DND-41 (cell line): ENCODE measurements at places on chromosomes 3 and 15.

- no peak for DNase-seq
Observed at GRCh38 chr15:52798529-52799101, 8.5 kb upstream of the ONECUT1 start.

DNA sequence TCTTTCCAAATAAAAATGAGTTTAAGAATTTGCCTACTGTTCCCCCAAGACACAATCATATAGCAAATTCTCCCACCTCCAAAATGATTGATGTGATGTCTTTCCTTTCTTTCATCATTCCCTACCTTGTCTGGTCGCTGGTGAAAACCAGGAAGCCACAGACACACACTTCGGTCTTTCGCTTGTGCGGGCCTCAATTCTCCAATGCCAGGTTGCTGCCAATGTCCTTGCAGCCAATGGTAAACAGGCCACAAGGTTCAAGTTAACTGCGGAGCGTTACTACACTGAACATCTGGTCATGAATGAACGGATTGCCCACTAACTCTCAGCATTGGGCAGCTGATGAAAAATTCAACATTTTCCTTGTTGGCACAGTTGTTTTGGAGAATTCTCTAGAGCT lies 192.2 kb downstream of the FOXP1 start:
- DNase-seq: no peak

- no peak for DNase-seq
Observed at GRCh38 chr3:14587740-14588360, 47.7 kb upstream of the GRIP2 start.

- DNase-seq: no peak
Observed at GRCh38 chr15:32096213-32096612, 65.9 kb downstream of the CHRNA7 start.

- DNase-seq: no peak
Observed at GRCh38 chr3:95883801-95884200, 930.6 kb upstream of the EPHA6 start.

DNA sequence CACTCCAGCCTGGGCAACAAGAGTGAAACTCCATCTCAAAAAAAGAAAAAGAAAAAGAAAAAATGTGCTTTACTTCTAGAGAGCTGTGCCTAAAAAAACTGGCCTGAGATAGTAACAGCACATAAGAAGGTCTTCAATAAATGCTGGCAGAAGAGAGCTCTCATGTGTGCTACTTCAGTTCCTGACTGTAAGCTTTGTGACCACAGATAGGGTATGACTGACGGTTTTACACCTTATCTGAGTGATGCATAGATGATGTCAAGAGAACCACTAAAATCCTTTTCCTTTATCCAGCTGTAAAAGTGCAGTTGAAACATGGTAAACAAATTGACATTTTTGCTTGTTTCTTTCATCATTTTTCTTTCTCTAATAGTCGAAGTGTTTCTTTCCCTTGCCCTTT lies 127.9 kb downstream of the C3orf70 start:
- DNase-seq: no peak

DNA sequence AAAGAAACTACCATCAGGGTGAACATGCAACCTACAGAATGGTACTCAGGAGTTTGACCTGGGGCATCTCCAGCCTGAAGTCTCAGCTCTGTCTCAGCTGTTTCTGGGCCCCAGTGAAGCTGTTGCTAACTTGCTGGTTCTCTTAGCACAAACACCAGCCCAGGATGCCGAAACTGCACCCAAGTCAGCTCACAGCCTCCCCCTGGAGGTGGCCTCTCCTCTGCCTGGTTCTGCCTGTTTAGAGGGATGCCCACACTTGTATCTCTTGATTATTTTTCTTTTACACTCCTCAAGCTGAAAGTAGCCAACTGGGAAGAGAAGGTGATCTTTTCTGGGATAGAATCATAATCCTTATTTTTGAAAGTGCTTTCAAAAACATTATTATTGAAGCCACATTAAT lies 289.0 kb upstream of the RASGRP1 start:
- DNase-seq: peak; percentile 7

DNA sequence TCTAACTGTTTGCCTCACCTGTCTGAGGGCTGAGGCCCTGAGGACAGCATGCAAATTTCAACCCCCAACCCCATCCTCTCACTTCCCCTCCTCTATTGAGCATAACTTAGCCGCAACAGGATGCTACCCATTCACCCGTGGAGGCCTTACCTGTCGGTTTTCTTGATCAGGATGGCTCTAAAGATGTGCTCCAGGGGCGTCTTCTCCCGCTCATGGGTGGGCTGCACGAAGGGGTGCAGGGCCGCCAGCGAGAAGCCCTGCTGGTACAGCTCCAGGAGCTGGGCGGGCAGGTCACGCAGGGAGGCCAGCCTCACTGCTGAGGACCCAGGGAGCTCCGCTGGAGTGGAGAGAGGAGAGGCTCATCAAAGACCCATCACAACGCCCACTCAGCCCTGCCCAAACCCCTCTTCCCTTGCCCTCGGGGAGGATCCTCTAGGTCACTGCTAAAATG lies 79.8 kb downstream of the RFTN1 start:
- no peak for DNase-seq

DNA sequence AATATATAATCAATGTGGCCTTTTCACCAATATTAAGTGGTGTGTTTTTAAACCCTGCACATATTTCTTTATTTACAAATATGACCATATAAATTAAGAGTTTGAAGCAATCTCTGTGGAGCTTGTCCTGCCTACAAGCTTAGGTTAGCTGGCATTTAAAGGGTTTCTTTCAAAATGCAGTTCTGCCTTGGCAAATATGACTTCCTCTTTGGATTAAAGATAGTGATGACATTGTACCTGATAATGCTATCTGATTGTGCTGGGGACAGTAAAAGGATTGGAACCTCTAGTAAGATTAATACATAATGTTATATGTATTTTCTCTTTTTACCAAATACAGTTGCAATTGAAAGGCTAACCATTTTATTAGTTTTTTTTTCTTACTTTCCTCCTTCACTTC lies 249.1 kb downstream of the OTOL1 start:
- DNase-seq: no peak

- DNase-seq: no peak
Observed at GRCh38 chr3:170641510-170642236, 55.8 kb upstream of the SLC7A14 start.

GRCh38 chr3:147797095-147797494 lies 387.9 kb downstream of the ZIC1 start:
- DNase-seq: no peak

GRCh38 chr15:75694241-75695182 lies 18.1 kb downstream of the CSPG4 start:
- DNase-seq: peak; percentile 12

DNA sequence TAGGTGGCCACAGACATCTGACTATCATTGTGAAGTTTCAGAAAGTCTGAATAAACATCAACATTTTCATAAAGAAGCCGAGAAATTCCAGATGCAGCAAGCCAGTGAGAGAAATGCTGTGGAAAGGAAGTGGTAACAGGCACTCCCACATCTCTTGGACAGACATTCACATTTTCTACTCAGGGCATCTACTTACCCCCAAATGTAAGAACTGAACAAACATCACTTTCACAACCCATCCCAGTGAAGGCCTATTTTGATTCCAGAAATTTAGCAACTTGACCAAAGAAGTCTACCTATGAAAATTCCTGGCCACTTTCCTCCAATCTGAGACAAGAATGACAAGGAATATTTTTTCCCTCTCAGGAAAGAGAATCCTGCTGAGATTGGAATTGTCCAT lies 224.8 kb upstream of the DCBLD2 start:
- no peak for DNase-seq

GRCh38 chr15:25875566-25875965 lies 12.4 kb upstream of the ATP10A start:
- DNase-seq: no peak

- DNase-seq: no peak
Observed at GRCh38 chr3:3085782-3086181, 24.4 kb downstream of the IL5RA start.

DNA sequence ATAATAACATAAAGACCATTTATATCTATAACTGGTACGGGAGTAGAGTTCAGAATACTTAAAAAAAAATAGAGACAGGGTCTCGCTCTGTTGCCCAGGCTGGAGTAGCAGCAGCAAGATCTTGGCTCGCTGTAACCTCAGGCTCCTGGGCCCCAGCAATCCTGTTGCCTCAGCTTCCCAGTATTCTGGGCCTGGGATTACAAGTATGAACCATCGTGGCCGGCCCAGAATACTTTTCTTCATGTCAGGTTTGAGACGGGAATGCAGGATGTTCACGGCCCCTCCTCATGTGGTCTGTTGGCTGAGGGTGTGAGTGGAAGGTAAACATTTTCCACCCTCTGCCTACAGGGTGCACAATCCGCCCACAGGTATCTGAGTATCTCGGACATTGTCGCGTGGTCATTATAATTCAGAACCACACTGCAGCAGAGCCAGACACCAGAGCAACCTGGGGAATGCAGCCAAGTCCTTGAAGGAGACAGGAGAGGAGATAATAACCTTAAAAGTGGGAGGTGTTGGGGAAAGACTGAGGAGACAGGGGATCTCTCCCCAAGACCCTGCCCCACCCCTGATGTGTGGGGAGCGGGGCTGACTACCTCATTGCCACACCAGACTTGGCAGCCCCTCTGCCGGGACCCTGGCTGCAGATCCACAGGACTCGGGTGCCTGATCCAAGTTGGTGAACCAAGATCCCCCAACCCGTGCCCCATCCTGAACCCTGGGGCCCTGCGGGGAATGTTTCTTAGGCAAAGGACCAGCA lies 106.8 kb downstream of the ADCY5 start:
- DNase-seq: no peak

GRCh38 chr3:119322021-119322834 lies 28.0 kb downstream of the ARHGAP31 start:
- no peak for DNase-seq

GRCh38 chr3:197427021-197427420 lies 128.6 kb upstream of the DLG1 start:
- no peak for DNase-seq

GRCh38 chr15:31279221-31280045 lies 47.2 kb upstream of the KLF13 start:
- peak; percentile 2 for DNase-seq

GRCh38 chr3:87069021-87069420 lies 78.1 kb upstream of the VGLL3 start:
- DNase-seq: no peak

DNA sequence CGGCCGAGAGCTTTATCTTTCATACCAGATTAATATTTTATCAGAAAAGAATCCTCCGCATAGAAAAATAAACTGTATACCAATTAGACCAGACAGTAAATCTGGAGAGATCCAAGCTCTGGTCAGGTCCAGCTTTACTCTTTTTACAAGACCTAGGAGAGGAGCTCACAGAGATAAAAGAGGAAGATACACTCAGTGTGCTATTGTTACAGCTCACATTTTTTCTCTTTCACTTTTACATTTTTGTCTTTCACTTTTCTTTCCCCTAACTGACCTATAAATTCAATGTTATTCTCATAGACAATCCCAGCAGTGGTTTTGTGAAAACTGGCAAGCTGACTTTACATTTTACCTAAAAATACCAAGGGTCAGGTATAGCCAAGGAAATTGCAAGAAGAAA lies 55.8 kb downstream of the GUCA1C start:
- DNase-seq: no peak

DNA sequence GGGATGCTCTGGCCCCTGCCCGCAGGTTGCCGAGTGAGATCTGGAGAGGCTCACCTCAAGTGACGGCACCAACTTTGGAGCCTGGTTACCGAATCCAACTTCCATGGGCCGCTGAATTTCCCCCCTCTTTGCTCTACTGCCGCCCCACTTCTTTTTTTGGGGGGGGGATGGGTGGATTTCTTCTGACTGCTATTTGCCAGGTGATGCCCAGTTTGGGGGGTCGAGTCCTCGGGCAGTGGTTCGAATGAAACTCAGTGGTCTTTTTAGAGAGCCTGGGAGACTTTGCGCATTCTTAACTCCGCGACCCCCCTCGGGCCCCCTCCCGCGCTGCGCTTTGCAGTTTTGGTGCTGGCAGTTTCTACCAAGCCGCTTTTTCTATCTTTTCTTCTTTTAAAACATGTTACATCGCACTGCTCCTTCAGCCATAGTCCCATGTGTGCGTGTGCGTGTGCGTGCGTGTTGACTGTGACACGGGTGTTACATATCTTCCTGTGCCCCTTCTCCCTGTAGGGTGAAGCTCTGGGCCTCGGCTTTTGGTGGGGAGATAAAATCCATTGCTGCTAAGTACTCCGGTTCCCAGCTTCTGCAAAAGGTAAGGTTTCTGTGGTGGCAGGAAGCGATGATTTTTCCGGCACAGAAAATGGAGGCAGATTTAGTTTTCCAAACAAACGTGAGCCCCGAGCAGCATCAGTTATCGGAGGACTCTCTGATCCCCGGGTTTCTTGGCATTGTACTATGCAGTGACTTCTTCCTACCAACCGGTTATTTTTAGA lies 837 bp downstream of the CACNA2D3 start:
- no peak for DNase-seq

DNA sequence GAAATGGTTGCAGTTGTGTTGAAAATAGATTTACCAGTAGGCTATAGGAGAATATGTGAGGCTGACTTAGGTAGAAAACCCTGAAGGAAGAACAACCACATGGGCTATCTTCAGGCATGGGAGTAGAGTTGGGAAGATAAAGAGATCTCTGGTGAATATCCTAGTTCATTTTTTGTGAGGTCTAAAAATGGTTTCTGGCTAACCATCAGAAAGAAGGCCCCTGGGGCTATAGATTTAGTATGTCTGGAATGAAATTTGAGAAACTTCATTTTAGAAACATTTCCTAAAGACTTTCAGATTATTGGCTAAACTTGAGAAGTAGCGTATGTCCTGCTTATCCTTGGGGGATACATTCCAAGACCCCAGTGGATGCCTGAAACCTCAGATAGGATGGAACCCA lies 148.2 kb downstream of the NAALADL2 start:
- no peak for DNase-seq

DNA sequence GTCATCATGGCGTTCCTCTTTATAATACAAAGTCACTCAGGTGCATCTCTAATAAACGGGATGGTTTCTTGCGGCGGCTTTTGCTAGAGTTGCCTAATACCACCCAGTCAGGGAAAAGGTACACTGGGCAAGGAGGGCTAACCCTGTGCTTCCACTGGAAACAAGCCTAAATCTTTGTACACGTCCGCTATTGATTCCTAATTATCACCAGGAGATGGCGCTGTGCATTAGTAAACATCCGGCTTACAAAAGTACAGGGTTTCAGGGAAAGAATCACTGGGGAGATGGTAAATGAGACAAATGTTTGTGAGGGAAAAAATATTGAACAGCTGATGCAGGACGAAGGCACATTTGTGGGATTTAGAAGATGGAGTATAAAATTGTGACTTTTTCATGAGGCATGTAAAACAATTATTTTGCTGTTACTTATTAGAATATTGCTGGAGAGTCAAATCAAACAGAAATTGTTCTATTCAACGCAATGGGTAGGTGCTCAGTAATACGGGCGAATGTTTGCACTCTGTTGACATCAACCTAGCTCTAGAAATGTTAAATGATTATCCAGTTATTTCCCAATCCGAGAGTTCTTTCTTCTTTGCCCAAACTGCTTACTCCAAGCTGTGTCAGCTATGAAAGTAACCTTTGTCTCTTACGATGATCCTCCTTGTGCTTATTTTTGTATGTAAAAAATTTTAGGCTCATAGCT lies 50.6 kb downstream of the GMNC start:
- DNase-seq: peak; percentile 38
